ENCODE measurements at places on chromosomes 1 and 21. TPM values are rescaled to one million over a fixed set of nuclear protein-coding genes. Genes with fewer than 3 reads are reported as not detected.

Gene HORMAD1
- total RNA-seq, result 1.4 TPM

Gene KRTAP21-2
- not detected for total RNA-seq

Gene SFN
- 0.22 TPM for total RNA-seq

Gene SLC6A17
- not detected for total RNA-seq

Gene C4BPA
- total RNA-seq, result not detected

Gene THEM5
- not detected for total RNA-seq

Gene S100B
- not detected for total RNA-seq

Gene TSPAN2
- 0.91 TPM for total RNA-seq

Gene HES5
- not detected for total RNA-seq

Gene RIMKLA
- total RNA-seq, result not detected

DNA sequence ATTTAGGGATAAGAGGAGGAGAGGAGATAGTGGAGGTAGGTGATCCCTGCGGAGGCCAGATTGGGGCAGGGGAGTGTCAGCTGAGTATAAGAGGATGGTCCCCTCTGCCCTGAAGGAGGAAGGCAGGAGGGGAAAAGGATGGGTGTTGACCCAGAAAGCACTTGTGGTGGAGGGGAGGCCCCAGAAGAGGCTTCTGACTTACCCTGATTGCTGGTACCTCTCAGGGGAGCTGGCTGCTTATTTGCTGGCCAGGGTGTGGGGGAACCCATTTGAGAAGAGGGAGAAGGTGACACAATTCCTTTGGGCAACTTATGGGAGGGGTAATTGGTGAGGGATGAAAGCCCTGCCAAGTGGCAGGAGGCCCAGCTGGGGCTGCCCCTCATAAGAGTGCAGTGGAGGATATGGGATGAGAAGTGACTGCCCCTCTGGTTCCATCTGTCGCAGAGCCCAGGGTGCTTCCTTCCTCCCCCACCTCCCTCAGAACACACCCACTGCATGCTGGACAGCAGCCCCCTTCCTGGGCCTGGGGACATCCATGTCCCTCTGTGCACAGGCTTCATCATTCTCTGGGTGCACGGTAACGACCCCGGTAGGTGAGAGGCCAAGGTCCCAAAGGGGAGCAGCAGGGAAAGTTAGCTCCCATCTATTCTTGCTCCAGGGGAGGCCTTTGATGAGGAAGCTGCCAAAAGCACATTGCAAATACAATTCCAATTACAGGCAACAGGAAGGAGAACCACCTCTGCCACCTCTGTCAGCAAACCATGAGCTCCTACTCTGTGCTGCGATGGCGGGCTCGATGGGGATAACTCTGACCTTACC lies 1.4 kb upstream of the PCSK9 start:
- no peak for DNase-seq

- DNase-seq, result no peak
Observed at GRCh38 chr1:57845041-57845440, 421.2 kb upstream of the DAB1 start.

DNA sequence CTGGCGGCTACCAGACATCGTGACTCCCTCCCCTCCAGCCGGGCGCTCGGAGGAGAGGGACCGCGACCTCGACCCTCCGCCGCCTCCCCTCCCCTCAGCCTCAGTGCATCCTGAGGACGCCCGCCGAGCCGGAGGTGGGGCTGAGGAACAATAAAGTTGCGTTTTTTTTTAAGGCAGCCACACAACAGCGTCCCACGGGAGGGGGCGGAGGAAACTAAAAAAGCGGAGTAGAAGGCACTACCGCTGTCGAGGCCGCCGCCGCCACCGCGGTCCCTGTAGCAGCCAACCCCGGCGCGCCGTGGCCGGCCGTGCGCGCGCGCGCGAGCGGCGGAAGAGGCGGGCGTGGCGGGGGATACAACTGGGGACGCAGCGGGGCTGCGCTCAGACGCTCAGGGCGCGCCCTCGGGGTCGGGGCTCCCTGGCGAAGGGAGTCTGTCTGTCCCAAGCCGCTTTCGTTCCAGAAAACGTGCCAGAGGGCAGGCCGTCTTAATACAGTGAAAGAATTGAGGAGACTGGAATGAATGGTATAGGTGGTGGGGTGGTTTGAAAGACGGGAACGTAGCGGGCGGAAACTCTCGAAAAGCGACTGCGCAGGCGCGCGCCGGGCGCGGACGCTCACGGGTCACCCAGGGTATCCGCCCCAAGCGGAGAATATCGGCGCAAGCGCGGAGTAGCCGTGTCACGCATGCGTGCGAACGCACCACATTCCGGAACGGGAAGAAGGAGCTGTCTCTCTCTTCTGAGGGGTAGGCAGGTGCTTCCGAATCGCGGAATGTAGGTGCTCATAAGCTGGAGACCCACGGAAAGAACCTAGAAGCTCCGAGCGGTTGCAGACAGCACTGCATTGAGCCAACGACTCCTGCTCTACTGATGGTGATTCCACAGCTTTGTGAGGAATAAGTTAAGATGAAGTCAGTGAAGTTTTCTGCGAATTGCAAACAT lies at the start of gene COP1:
Gene COP1, minus strand, starts transcription at position 326 of the 942 bp plus-strand sequence. Its CDS starts 308 bp downstream, at position 18.
- peak; percentile 92 for DNase-seq

DNA sequence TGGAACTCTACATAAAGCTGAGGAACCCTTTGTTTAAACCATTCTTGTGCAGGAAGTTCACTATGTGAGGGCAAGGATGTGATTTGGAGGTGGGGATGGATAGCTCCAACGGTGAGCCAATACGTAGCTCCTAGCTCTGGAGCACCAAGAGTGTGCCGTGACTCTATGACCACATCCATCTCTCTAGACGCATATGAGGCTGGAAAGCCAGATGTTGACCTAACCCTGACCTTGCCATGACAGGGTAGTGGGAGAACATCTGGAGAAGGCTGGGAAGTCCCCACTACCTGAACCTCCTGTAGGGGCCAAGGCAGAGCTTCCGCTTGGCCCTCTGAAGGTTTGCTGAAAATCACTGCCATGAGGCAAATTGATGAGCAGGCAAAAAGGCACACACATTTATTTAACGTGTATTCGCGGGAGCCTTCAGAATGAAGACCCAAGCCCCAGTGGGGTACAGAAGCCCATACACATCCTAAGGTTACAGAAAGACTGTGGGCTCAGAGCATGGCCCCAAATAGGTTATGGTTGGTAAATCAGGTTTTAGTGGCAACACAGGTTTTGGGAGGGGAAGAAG lies 43.4 kb downstream of the EIF2D start:
- DNase-seq, result no peak

DNA sequence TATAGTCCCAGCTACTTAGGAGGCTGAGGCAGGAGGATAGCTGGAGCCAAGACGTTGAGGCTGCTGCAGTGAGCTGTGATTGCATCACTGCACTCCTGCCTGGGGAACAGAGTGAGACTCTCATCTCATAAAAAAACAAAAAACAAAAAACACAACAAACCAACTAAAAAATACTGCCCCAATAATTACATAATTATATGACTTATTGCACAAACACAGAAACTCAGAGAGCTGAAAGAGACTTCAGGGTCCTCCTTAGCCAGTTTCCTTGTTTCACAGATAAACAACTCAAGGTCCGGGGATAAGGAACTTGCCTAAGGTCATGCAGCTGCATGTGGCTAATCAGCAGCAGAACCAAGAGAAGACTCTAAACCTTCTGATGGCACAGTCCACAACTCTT lies 11.9 kb downstream of the EXTL2 start:
- DNase-seq, result no peak

GRCh38 chr1:242147096-242147976 lies 148.4 kb upstream of the MAP1LC3C start:
- no peak for DNase-seq

- DNase-seq, result no peak
Observed at GRCh38 chr1:77468257-77468948, 186.6 kb downstream of the AK5 start.

DNA sequence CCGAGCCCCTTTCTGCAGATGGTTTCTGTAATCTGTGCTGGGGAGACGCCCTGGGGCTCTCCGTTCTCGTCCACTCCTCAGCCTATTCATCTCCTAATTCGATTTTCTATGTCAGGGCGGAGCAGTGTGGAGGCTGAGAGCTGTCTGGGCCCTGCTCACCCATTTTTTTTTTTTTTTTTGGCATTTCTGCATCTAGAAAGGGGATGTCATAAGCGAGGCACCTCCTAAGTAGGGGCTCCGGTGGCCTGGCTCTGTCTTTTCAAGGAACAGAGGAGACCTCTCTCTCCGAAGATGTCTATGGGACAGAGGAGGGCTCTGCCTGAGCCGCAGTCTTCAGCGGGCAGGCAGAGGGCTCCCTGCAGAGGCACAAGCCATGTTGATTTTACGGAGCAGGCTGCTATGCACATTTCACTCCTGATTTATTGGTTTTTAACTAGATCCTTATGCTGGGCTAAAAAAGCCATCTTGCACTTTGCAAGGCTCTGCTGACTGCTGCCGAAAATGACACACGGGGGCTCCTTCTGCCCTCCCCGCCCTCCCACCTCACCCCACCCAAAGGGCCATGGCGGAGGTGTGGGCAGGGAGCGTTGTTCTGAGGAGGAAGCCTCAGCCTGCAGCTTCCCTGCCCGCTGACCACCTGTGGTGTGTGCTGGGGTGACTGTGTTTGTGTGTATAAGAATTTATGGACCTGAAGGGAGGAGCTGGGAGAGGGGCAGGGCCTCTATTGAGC lies 71.0 kb downstream of the FOXD2 start:
- DNase-seq, result no peak

- DNase-seq, result no peak
Observed at GRCh38 chr1:156366378-156367166, 2.4 kb upstream of the RHBG start.

- no peak for DNase-seq
Observed at GRCh38 chr1:197973206-197973605, 56.0 kb downstream of the LHX9 start.

DNA sequence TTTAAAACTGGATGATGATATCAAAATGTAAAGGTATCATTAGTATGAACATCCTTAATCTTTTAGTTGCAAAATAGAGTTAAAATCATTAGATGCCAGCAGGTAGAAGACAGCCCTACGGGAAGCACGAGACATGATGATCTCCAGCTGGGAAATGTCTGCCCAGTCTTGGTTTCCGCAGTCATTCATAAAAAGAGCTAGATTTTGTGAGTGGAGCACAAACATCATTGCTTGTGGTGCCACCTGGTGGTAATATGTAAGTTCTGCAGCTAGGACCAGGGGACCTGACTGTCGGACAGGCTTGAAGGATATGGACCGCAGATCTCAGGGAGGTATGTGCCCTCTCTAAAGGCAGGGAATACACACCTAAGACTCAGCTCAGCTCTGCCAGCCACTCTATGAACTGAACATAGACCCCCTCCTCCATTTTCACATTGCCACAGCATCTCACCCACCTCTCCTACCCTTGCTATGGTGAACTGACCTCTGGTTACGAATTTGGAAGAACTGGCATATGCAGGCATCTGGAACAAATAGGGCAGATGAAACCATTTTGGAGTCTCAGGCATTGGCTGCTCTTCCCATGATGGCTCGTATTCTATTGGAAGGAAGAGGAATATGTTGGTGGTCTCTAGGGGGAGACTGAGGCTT lies 9.2 kb downstream of the FCMR start:
- DNase-seq, result no peak

GRCh38 chr21:39673736-39674135 lies 61.0 kb downstream of the B3GALT5 start:
- DNase-seq, result no peak

DNA sequence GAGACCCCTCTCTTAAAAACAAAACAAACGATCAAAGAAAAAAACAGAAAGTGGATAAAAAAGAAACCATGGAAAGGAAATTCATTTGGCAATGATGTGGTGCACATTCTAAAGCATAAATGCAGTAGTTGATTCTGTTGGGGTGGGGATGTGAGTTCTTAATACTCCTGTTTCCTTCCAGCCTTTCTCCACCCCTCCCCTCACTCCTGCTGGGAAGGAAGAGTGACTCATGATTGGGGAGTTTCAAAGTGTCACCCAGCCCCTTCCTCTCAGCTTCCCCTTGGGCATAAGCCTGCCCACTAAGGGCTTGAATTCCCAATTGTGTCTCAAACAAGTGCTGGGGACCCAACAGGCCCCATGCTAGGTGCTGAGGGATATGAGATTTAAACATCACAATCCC lies 6.7 kb upstream of the PINK1 start:
- no peak for DNase-seq

DNA sequence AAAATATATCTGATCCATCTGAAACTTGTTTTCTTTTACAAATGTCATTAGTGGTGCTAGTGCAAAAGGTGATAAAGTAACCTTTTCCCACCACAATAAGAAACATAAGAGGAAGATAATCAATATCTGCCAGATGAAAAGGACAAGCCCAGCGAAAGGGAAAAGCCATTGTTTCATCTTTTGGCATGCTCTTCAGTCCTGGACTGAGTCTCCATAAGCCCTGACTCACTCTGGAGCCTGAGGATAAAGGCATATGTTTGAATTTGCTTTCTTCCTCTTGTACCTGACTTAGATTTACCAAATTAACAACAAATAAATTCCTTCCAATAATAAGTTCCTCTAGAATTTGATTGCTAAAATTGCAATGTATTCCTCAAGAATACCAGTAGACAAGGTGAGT lies 13.6 kb downstream of the DNAJC11 start:
- DNase-seq, result no peak

DNA sequence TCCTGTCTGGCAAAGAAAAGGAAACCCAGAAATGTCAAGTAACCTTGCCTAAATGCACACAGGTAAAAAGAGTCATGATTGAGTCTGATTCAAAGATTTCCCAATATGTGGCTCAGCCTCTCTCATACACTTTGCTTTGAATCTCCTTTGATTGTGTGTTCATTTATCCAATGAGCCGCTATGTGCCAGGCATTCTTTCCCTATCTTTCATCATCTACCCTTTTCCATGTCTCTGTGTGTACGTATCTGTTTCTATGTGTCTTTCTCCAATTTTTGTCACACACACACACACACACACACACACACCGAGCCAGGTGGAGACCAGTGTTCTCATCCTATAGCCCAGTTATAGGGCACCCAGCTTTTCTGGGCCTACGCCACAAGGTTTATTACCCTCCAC lies 35.7 kb upstream of the BCL9 start:
- no peak for DNase-seq

DNA sequence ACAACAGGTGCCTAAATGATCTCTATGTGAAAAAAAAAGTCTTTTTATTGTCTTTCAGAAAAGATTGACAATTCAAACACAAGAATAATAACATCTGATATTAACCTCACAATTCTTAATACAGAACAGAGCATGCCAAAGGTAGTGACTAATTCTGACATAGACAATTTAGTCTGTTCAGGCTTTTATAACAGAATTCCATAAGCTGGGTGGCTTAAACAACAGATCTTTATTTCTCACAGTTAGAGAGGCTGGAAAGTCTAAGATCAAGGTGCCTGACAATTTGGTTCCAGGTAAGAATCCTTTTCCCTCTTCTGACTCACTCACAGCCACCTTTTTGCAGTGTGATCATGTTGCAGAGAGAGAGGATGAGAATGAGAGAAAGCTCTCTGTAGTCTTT lies 27.0 kb downstream of the DPYD start:
- no peak for DNase-seq

GRCh38 chr1:76950306-76950705 lies 83.0 kb downstream of the ST6GALNAC5 start:
- no peak for DNase-seq

GRCh38 chr1:185559151-185559550 lies 175.0 kb upstream of the HMCN1 start:
- no peak for DNase-seq

- DNase-seq, result no peak
Observed at GRCh38 chr1:151832318-151832980, 847 bp upstream of the RORC start.

GRCh38 chr1:74053407-74053806 lies 144.6 kb downstream of the LRRIQ3 start:
- no peak for DNase-seq
